EL (cell line): ENCODE measurements at places on chromosomes 3 and 15.

DNA sequence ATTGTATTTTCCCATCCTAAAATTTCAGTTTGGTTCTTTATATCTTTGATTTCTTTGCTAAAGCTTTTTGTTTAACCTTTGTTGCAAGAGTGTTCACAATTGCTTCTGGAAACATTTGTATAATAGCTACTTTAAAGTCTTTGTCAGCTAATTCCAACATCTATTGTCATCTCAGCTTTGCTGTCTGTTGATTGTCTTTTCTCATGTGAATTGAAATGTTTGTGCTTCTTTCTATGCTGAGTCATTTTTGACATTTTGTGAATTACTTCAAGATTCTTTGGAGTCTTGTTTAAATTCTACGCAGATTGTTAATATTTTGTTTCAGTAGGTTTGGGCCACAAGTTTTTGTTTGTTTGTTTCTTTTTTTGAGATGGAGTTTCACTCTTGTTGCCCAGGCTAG is 73.2 kb downstream of the SUCNR1 start:
- no peak for DNase-seq

DNA sequence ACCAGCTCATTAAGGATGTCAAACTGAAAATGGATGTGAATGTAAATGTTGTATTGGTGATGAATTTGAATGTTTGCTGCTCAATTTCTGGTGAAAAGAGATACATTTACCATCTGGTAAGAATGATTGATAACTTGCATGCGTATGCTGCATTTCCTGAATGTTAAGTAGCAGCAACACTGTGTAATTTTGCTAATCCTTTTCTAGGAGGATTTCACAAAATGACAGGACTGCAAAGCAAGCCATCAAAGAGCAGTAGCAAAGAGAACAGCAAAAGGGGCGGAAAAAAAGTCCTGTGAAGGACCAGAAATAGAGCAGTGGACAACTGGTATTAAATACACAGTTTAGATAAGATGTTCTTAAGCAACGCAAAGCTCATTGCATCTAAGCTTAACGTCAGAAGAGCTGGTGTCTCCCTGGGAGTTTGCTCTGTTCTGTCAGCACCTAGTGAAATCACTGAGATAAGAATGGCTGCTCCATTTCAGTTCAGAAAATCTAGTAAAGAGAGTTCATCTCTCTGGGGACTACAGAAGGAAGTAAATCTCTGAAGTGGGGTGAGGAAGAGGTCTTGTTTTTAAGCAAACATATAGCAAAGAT is 23.5 kb upstream of the PAQR5 start:
- no peak for DNase-seq

GRCh38 chr15:95528920-95529319 is 801.6 kb upstream of the NR2F2 start:
- DNase-seq = no peak

DNA sequence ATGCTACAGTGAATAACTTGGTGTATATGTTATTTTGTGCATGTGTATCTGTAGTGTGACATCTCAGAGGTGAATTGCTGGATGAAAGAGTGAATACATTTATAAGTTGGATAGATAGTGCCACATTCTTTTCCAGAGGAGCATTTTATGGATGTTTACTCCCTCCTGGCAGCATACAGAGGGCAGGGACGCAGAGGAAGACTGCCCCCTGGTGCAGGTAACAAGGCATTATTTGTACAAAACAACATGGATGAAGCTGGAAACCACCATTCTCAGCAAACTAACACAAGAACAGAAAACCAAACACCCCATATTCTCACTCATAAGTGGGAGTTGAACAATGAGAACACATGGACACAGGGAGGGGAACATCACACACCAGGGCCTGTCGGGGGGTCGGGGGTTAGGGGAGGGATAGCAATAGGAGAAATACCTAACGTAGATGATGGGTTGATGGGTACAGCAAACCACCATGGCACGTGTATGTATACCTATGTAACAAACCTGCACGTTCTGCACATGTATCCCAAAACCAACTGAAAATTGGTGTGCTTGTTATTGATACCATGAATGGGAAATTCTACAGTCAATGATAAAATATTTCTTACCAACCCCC is 57.9 kb upstream of the CTXND1 start:
- DNase-seq = peak; percentile 27

GRCh38 chr3:122555275-122556071 is 8.6 kb downstream of the PARP9 start:
- peak; percentile 35 for DNase-seq

- DNase-seq = no peak
Measured at GRCh38 chr15:41688671-41689070, 28.5 kb downstream of the MGA start.

GRCh38 chr3:159232966-159233365 is 431.1 kb downstream of the MFSD1 start:
- DNase-seq = no peak

DNA sequence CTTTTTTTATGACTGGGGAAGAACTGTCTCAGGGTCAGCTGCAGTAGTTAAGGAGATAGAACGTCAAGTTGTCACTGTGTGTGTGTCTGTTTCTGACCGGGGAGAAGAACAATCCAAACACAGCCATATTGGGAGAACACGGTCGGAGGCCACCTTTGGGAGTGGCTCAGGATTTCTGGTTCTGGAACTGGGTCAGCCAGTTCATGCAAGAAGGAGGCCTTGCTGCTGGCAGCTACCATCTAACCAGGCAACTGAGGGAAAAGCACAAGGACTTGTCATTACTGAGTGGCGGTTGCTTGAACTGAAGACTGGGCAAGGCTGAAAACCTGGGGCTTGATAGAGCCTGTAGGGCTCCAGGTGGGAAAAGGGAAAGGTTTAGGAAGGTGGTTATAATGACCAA is 24.6 kb downstream of the GLDN start:
- no peak for DNase-seq

DNA sequence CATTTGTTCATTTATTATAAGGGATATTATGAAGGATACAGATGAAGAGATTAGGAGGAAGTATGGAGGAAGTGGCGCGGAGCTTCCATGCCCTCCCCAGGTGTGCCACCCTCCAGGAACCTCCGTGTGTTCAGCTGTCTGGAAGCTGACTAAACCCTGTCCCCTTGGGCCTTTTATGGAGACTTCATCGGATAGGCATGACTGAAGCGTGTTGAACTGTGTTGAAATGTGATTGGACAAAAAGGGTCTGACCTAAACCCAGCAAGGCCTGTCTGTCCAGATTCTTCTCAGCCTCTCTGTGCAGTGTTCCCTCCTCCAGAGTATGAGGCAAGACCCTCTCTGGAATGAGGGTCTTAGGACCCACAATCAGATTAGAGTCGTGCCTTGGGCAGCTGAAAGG is 31.7 kb downstream of the HACD3 start:
- DNase-seq = no peak

DNA sequence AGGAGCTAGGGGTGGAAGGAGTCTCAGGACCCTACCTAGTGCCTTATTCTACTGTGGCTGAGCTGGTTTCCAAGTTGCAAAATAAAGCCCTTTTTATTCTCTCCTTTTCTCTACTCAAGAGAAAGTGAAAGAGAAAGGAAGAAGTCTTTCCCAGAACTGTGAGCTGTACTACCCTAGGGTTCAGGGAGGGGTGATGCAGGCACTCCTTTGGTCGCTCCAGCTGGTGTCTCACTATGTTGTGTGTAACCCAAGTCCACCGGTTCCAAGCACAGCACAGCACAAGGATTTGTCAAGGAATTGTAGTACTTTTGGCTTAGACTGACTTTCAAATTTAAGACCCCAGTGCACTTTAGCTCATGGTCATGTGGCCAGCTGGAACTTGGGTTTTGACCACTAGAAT is 1721.7 kb downstream of the OTOL1 start:
- no peak for DNase-seq

DNA sequence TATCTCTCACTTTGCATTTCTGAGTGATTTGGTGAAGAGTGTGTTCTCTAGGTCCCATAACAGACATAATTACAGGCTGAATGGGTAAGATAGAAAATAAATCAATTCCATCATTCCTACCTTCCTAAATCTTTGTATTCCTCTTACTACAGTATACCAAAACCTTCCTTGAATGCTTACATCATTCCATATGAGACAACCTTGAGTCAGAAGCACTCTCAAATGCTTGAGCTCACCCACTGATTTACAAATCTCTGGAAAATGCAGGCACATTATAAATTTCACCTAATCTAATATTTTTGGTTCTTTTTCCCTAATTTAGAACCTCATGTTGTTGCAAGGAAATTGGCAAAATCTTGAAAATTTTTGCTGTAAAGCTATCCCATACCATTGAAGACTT is 239.1 kb downstream of the CBLB start:
- DNase-seq = no peak

DNA sequence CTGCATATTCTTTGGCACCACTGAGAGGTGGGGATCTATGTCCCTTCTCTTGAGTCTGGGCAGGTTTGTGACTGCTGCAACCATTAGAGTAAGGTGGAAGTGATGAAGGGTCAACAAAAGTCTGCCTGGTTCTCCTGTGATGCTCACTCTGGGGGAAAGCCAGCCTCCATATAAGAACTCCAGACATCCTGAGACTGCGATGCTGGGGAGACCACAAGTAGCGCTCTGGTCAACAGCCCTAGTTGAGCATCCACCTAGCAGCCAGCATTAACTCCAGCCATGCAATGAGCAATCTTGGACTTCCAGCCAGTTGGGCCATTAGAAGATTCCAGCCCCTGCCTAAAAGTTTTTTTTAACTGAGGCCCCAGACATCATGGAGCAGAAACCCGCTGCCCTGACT is 62.8 kb downstream of the SCN11A start:
- DNase-seq = no peak

GRCh38 chr3:41199866-41200668 is 762 bp downstream of the CTNNB1 start:
- peak; percentile 45 for DNase-seq

- no peak for DNase-seq
Measured at GRCh38 chr3:5055357-5056110, 66.6 kb upstream of the ARL8B start.

GRCh38 chr15:78617076-78617475 is 3.7 kb downstream of the CHRNA3 start:
- DNase-seq = no peak

DNA sequence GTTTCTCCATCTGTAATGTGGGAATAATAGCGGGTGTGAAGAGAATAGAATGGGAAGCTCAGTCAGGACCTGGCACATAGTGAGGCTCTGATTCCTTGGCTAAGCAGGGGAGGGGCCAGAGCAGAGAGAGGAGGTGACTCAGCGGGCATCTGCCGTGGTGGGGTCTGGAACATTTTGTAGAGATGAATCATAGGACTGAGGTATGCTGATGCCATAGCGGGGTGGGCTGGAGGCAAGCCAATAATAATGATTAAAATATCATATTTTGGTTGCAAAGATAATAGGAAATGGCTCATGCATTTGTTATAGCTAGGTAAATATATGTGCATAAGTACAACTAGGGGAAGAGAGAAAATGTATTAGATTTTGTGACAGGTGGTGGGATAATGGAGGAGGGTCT is 11.2 kb downstream of the TGM4 start:
- peak; percentile 98 for DNase-seq

- peak; percentile 29 for DNase-seq
Measured at GRCh38 chr15:62439543-62440016, 274.5 kb upstream of the C2CD4B start.

- no peak for DNase-seq
Measured at GRCh38 chr3:67481126-67481525, 173.3 kb downstream of the SUCLG2 start.

DNA sequence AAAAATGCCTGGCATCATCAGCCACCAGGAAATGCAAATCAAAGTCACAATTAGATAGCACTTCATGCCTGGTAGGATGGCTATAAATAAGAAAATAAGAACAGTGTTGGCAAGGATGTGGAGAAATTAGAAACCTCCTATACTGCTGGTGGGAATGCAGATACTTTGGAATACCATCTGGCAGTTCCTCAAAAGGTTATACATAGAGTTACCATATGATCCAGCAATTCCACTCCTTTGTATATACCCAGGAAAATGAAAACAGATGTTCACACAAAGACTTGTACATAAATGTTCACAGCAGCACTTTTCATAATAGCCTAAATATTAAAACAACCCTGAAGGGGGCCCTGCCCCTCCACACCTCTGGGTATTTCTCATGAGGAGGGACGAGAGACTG is 13.7 kb downstream of the ACSBG1 start:
- DNase-seq = no peak

- DNase-seq = peak; percentile 45
Measured at GRCh38 chr3:57556459-57557084, 498 bp downstream of the PDE12 start.

GRCh38 chr3:23254282-23254681 is 51.2 kb downstream of the UBE2E2 start:
- no peak for DNase-seq

DNA sequence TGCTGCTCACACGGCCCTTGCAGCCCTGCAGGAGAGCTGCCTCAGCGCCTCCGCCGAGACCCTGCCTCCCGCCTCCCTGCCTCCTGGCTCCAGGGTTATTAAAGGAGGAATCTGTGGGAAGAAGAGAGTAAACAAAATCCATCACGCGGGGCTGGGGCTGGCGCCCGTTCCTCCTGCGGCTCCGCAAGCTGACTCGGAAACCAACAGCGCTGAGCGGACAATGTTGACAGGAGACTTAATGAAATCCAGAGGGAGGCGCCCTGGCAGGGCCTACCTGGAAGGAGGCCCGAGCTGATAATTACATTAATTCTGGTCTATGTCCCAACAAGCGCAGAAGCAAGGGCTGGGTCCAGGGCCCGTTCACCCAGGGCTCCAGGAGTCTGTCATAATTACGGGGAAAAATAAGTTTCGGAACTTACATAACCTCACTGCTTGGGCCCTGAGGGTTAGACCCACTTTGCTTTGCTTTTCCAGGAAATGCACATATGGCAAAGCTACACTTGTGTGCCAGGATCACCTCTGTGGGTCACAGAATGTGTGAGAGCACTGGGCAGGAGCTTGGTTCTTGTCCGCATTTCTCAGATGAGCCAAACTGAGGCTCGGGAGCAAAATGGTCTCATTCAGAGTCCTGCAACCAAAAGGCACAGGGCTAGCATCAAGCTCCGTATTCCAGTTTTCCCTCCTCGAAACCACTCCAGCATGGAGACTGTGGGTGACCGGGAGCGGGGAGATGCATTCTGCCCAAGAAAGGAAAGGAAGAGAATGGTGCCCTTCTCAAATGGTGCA is 43.8 kb upstream of the SLC6A6 start:
- DNase-seq = no peak

DNA sequence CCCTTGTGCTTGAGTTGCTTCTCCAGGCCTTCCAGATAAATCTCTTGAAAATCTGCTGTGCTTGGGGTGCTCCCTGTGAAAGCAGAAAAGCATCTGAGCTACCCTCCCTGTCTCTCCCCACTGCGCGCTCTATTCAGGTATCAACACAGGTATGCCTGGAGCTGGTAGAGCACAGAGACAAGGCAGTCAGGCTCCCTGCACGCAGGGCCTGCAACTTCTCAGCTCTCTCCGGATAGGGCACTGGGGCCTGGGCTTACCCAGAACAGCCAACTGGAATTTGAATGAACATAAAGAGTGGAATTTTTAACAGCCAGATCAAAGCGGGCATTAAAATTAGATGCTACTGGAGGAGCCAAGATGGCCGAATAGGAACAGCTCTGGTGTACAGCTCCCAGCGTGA is 183.6 kb downstream of the XXYLT1 start:
- DNase-seq = no peak

GRCh38 chr3:47314056-47314764 is 31.5 kb downstream of the KLHL18 start:
- DNase-seq = no peak

- peak; percentile 92 for DNase-seq
Measured at GRCh38 chr15:51759557-51760070, 8.2 kb downstream of the TMOD2 start.
